Fibroblast of villous mesenchyme (primary cell): ENCODE measurements at places on chromosomes 7 and 10.
A peak's percentile ranks its signal among the peaks of the same experiment; 100 is the strongest.

DNA sequence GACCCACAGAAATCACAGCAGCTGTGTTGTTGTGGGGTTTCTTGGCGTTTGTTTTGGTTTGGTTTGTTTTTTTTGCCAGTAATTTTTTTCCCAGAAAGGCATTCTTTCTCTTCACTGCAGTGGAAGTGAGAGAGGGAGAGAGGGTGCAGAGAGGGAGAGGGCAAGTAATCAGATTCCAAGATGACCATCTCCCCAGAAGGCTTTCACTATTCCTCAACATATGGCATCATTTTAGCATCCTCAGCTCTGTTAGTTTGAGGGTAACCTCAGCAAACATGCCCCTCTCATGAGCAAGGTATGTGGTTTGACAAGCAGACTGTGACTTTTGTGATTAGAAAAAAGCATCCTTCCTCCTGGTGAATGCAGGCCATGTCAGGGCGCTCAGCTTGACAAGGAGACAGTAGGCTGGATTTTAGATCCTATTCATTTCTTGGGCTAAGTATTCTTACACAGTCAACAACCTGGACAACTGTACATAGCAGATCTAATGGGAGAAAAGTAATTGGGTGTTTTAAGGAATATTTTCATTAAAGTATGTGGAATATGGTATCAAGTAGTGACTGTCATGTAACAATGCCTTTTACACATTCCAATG lies 86.3 kb upstream of the PIK3CG start:
- DNase-seq, result no peak

DNA sequence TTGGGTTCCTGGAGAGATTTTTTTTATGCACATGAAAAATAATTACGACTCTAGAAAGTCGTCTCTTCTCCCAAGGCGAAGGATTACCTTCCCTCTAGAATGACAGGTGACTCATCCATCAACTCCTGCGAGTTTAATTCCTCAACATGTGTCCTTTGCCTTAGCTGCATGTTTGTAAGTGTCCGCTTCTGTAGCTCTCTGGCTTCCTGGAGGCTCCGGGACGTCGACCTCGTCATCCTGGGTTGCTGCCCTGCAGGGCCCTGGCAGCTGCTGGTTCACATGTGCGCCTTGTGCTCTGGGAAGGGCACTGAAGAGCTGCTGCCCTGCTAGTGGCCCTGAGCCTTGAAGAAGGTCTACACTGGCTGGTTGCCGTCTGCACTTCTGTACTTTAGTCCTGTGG lies 210.2 kb downstream of the MLLT10 start:
- DNase-seq, result no peak

DNA sequence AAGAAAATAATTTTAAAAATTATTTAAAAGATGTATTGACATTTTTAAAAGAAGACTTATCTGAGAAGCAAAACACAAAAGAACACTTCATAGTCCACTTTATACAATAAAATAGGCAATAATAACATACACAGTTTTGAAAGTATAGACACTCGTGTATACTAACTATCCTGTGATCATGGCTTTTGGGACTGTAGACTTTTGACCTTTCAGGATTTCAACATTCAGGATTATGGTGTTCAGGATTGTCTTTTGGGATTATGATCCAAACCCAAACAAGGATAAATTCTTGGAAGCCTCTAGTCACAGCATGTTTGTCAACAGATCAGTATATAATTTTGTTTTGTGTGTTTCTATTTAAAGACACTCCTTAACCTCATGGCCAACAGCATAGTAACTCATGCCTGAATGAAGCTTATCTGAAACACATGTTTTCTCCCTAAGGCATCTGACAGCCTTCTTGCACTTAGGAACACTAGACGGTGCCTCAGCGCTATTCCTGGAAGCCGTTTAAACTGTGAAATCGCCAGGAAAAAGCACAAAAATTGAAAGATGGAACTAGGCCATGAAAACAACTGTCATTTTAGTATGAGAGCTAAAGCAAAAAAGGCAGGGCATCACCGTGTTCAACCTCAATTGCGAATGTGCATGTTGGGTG lies 29.9 kb downstream of the GSAP start:
- peak; percentile 53 for DNase-seq

DNA sequence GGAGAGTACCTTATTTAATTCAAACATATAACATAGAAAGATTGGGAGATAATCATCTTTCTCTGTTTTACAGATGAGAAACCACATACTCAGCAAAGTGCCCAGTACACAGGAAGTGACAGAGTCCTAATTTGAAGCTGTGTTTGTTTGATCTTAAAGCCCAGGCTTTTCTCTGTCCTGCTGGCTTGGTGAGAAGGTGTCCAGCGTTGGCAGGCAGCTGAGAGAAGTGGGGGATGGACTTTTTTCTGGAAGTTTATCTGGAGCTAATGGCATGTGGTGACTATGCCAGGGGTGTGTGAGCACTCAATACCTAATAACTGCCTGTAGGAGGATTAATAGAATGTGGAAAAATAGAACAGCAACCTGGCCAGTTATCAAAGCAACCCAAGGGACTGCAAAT lies 60.8 kb downstream of the NPSR1 start:
- DNase-seq, result no peak

GRCh38 chr7:70733090-70733489 lies 398.9 kb upstream of the GALNT17 start:
- DNase-seq, result peak; percentile 28

DNA sequence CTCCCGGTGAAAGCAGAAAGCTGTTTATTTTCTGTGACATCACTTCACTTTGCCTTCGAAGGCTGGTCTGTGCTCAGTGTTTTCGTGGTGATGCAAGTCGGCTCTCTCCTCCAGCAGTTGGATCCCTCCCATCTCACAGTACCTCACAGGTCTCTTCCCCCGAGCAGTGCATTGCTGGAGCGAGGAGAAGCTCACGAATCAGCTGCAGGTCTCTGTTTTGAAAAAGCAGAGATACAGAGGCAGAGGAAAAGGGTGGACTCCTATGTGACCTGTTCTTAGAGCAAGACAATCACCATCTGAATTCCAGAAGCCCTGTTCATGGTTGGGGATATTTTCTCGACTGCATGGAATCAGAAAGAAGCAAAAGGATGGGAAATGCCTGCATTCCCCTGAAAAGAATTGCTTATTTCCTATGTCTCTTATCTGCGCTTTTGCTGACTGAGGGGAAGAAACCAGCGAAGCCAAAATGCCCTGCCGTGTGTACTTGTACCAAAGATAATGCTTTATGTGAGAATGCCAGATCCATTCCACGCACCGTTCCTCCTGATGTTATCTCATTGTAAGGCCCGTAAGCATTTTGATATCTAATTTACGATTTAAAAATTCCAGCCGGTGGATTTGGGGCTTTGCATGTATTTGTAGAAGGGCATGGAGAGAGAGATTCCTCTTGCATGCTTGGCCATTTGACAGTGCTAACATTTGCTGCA lies at the start of gene LGI1:
Gene LGI1 (plus strand): TSS at position 136 of the 707 bp plus-strand sequence. CDS start 209 bp downstream, at position 345.
- DNase-seq, result peak; percentile 19

GRCh38 chr10:78069151-78069550 lies 35.5 kb downstream of the RPS24 start:
- DNase-seq, result no peak

DNA sequence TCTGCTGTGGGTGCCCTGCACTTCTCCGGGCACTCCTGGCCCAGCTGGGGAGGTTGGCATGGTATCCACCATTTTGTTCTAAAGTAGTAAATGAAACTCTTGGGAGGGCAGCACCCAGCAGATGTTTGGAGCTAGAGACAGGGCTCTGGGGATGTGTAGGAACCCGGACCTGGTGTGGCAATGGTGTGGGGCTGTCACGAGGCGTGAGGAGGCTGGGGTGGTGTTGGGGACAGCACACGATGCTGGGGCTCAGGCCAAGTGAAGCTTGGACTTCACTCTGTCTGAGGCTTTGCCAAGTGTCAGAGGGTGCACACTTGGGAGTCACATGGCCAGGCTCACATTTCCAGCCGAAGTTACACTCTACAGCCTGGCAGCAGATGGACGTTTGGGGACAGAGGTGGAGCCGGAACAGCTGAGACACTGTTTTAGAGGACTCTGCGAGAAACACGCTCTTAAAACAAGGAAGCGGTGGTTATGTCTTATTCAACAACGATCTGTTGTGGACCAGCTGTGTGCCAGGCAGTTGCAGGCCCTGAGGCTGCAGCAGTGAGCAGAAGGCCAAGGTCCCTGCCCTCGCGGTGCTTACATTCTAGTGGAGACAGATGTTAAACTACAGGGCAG lies 118.2 kb downstream of the CUX1 start:
- DNase-seq, result no peak

DNA sequence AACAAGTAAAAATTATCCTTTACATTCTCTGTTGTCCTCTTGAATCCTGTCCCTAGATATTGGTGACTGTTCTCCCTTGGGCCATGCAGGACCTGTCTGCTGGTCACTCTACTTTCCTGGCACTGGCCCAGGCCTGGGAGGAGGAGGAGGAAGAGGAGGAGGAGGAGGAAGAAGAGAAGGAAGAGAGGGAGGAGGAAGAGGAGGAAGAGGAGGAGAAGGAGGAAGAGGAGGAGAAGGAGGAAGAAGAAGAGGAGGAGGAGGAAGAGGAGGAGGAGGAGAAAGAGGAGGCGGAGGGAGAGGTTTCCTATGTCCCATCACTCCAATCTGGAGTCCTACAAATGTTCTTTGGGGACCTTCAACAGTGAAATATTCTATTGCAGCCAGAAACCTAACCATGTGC lies 97.3 kb upstream of the NAMPT start:
- DNase-seq, result no peak

GRCh38 chr10:28411648-28412047 lies 108.8 kb upstream of the MPP7 start:
- DNase-seq, result no peak
